GM12891 (cell line): ENCODE measurements at places on chromosomes 4 and X.

GRCh38 chrX:155893521-155893920, 12.4 kb downstream of the VAMP7 start:
- no peak for DNase-seq

GRCh38 chrX:153455571-153455970, 9.7 kb upstream of the TREX2 start:
- no peak for DNase-seq

DNA sequence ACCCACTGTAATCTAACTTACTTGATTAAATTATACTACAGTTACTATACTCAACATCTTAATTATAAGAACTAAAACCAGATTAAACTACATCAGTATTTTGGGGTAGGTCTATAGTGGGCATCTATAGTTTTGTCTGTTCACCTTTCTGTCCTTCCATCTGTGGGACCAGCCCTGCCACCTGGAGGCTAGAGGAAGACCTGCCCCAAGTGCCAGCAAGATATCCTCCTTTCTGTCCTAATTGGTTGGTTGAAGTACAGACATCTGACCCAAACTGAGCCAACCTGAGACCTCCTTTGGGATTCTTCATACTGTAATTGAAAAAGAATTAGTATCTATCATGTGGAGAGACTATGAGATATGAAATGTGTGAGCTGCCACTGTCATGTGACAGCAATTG, 172.2 kb upstream of the TLL1 start:
- no peak for DNase-seq

DNA sequence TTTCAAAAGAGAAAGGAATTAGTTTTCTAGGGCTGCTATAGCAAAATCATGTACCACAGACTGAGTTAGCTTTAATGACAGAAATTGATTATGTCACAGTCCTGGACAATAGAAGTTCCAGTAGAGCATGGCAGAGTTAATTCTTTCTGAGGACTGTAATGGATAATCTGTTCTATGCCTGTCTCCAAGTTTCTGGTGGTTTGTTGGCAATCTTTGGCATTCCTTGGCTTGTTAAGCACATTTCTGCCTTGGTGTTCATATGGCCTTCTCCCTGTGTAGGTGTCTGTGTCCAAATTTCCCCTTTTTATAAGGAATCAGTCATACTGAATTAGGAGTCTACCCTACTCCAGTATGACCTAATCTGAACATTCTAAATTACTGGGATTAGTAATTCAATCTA, 336.1 kb upstream of the PABPC4L start:
- no peak for DNase-seq

DNA sequence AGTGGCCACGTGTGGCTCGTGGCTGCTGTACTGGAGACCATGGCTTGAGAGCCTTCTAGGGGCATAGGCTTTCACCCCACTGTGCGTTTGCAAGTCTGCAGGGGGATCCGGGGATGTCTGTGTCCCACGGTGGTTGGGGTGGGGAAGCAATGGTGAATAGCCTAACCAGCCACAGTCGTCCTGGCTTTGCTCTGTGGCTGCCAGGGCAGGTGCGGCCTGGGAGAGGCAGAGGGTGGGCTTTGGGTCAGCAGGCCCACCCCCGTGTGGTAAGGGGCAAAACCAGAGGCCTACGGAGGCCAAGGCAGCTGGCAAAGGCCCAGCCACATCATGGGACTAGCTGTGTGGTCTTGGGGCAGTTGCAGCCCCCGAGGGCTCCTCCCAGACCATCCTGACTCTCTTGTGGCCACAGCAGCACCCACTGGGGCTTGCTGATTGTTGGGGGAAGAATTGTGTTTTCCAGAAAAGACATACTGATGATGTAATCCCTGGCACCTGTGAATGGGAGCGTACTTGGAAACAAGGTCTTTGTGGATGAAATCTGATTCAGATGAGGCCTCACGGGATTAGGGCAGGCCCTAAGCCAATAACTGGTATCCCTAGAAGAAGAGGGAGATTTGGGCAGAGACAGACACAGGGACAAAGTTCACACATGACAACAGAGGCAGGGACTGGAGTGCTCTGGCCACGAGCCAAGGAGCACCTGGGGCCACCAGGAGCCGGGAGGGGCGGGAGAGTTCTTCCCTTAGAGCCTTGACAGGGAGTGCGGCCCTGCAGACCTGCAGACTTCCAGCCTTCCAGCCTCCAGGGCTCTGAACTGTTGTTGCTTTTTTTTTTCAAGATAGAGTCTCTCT, 2.9 kb downstream of the CPZ start:
- DNase-seq, result no peak

DNA sequence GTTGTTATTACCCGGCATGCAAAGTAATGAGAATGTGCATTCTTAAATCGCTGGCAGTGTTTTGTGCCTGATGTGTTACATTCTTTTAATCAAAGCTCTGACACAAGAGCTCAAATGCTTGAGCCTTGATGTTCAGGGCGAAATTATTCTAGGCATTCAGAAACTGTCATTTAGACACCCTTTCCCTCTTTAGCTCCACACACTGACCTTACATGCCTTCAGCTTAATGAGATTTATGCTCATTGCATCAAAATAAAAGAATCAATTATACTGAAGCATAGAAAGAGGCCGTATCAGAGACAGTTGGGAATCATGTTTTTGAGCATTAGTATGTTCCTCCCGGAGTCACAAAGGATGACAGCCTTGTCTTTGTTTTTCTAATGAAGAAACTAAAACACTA, 56.7 kb downstream of the FAM114A1 start:
- no peak for DNase-seq

- DNase-seq, result no peak
Observed at GRCh38 chrX:142184756-142185602, 20.1 kb downstream of the MAGEC2 start.

DNA sequence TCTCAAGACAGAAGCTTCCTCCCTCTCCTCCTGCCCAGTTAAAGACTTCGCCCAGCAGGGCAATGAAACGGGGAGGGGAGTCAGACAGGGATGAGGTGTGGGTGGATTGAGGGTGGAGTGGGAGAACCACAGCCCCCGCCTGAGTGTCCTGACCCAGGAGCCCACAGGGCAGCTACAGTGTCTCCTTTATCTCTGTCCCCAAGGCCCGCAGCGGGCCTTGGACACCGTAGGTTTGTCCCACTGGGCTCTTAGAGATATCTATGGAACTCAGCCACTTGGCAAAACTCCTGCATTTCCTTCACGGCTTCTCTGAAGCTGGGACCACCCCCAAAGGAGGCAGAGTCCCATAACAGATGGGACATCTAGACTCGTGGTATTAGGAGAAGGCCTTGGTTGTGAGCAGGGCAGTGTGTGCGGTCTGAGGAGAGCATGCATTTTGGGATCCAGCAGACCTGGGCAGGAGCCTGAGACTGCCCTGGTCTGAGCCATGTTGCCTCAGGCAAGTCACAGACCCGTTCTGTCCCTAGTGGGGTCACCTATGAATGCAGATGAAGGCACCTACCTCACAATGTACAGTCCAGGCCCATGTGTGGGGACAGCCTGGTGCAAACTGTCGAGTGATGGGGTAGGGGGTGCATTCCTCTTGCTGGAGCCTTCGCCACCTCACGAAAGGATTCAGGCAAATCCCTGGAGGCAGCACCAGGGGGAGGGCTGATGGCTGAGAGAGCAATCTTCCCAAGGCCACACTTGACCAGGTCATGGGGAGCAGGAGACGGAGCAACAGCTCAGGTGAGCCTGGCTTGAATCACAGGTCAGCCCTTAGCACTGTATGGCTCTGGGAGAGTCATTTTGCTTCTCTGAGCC, 225.7 kb upstream of the PSAPL1 start:
- no peak for DNase-seq

GRCh38 chrX:10474510-10474909, 145.9 kb downstream of the MID1 start:
- DNase-seq, result no peak
